Hindlimb muscle (tissue), 1 donor: ENCODE measurements at places on chromosomes 3 and 15. TPM values are rescaled to one million over a fixed set of nuclear protein-coding genes. Genes with fewer than 3 reads are reported as not detected.

SI gene
- polyA plus RNA-seq, result not detected

- no peak for DNase-seq
Measured at GRCh38 chr3:170745211-170745718, 124.7 kb downstream of the RPL22L1 start.

GRCh38 chr15:37149146-37149545 is 48.8 kb upstream of the MEIS2 start:
- DNase-seq, result no peak

DNA sequence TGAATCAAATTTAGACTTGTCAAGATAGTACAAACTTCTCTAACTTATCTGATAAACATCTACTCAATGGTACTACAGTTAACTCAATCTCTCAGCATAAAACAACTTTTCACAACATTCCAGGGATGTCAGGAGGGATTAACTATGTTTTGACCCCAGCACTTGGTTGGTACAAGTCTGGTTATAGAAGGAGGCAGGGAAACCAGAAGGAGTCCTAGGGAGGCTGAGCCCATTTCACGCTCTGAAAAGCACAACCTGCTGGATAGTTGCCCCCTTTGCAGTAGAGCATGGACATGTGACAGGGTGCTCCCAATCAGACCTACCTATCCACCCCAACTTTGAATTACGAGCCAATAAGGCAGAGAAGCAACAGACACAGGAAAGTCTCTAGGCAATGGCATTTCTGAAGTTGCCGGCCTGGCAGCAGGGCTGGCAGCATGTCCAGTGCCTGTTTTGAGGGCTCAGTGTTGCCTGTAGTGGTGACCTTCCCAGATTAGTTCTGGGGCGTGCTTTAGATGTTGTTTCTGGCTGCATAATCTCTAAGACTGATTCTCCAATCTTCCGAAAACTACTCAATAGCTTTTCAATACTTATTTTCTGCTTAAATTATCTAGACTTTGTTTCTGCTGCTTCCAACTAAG is 8.2 kb downstream of the ANKUB1 start:
- DNase-seq, result no peak

- DNase-seq, result no peak
Measured at GRCh38 chr3:169060037-169060436, 603.5 kb downstream of the MECOM start.

GRCh38 chr15:47299846-47300434 is 417.4 kb upstream of the SEMA6D start:
- no peak for DNase-seq

DNA sequence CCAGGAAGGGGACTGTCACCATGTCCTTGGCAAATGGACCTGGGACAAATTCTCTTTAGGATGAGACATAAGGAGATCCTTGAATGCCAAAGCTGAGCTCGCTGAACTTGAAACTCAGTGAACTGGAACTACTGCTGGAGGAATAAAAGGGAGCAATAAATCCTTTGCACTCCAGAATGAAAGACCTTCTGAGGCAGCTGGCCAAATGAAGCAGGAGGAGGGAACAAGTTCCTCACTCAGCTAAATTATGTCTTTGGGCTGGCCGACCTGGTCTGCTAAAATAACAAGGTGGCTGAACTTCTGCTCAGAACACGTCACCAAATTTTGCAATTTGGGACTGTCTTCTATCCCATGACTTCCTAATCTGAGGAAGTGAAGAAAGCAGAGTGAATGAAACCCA is 314.7 kb downstream of the LPP start:
- DNase-seq, result no peak

GRCh38 chr3:169186596-169186995 is 476.9 kb downstream of the MECOM start:
- DNase-seq, result no peak

GRCh38 chr15:22948056-22948455 is 32.1 kb downstream of the CYFIP1 start:
- no peak for DNase-seq

GRCh38 chr3:94615275-94616065 is 552.6 kb downstream of the NSUN3 start:
- no peak for DNase-seq

DNA sequence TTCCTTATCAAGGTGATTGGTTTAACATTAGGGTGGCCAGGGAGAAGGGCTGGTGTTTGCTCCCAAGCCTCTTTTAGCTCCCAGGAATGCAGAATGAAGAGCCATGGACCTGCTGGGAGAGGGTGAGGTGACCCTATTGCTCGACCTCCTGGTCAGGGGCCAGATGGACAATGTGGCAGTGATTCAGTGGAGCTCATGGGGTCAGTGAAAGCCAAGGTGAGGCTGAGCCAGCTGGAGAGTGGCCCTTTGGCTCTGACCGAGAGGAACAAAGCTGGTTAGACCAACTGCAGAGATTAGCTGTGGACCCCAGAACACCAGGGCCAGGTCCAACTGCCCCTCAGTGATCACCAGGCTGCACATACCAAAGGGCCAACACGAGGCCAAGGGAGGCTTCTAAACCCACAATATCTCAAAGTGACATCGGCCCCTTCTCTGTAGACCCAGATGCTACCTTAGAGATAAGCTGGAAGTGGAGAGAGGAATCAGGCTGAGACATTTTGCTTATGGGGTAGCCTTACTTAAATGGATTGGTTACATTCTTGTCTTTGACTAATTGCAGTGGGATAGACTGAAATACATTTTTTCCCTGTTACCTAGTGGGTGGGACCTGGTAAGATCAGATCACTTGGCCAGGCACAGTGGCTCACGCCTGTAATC is 15.8 kb upstream of the BTBD1 start:
- DNase-seq, result no peak
